ENCODE measurements at places on chromosomes 5 and 9.

DNA sequence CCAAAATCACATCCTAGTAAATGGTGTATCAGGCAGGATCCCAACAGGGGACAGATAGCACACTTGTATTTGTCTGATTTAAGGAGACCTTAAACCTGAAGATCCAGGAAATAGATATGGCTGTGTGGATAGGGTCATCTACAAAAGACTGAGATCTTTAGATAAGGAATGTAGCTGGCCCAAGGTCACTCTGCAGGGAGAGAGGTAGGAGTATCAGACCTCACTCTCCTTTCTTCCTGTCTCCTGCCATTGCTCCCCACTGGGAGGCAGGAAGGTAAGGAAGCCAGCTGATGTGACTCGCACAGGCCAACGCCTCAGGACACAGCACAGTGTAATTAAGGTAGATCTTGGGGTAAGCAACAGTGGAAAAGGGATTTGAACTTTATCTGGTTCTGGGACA is 85.8 kb downstream of the PLPPR1 start:
- DNase-seq = no peak

- DNase-seq = no peak
Measured at GRCh38 chr5:174222891-174223290, 177.4 kb downstream of the NSG2 start.

- no peak for DNase-seq
Measured at GRCh38 chr9:137823986-137824771, 53.4 kb upstream of the CACNA1B start.

DNA sequence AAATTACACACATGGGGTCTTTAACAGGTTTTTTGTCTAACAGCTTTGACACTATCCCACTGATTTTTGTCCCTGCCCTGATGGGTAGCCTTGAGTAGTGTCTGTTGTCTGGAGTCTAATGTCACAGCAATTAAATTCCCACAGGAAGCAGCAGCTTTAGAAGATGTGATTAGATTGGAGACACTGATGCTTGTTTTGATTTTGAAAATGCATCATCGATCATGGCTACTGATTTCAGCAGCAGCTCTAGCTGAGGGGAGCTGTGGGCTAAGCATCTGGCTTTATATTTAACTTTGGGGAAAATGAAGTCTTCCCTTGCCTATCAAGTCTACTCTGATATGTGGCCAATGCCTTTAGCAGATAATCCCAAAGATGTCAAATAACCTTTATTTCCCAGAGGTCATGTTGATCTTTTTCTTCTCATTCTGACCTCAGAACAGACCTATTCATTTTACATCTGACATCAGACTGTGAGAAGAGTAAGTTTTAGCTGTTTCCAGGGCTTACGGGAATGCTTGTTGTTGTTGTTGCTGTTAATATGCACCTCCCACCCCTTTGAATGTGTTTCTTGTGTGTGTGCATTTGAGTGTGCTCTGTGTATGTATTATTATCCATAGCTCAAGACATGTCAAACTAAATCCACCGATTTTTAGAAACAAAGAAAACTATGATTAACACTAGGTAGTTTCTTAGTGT is 704.9 kb upstream of the NUDT12 start:
- DNase-seq = no peak

GRCh38 chr5:97624886-97625285 is 441.8 kb upstream of the RIOK2 start:
- DNase-seq = no peak

GRCh38 chr5:173557123-173557903 is 59.1 kb downstream of the BOD1 start:
- DNase-seq = no peak

- no peak for DNase-seq
Measured at GRCh38 chr5:77743181-77743580, 33.0 kb downstream of the TBCA start.

DNA sequence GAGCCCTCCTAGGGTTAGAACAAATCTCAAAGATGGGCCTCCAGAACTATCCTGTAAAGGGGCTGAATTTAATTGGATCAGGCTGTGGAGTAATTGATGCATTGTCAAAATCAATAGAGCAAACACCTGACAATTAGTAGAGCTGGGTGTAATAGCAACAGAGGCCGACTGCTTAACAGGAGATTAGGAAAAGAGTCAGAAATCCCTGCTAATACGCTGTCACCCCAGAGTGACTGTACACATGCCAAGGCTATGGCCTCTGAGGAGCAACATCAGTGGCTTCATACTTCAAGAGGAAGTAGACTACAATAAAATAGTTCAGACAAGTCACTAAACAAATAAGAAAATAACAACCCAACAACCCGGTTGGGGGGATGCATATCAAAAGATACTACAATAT is 18.7 kb upstream of the GRPEL2 start:
- DNase-seq = no peak

DNA sequence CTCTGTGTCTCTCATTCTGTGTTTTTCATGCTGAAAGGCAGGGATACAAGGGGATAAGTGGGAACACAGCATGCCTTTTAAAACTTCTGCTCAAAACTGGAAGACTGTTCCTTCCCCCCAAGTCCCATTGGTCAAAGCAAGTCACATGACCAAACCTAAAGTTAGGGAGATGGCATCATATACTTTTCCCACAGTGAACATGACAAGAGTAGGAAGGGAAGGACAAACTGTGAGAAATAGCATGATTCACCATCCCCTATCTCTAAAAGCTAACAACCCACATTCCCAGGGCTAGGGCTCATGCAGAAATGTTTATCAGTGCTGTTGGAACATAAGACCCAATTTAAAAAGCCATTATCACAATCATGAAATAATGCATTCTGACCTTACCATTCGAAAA is 24.2 kb upstream of the SHISAL2B start:
- DNase-seq = no peak

GRCh38 chr5:148697180-148697808 is 43.0 kb upstream of the HTR4 start:
- DNase-seq = no peak

DNA sequence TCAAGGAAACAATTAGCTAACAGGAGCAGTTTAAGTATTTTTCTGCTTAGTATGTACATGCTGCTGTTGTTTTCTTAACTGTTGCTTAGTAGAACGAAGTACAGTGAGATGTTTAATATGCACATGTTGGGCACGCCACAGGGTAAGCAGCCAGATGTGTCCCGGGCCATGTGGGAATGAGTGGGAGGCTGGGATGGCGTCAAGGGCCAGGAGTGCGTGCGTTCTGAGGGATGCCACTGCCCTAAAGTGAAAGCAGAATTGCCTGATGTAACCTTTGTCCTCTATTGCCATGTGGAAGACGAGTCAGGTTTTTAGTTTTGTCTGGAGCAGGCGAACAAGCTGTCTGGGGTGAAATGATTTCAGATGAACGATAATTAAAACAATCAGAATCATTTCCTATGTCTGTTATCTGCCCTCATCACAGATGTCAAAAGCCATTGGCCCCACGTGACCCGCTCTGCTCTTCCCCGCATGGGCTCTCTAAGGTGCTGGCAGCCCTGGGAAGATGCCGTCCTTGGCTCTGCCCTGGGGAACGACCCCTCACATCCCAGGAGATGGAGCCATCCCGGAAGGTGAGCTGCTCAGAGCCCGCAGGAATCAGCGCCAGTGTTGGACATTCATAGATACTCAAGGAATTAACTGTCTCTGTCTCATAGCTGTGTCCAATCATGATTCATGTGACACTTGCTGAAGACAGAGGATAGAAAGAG is 356.6 kb upstream of the IRX4 start:
- DNase-seq = no peak

DNA sequence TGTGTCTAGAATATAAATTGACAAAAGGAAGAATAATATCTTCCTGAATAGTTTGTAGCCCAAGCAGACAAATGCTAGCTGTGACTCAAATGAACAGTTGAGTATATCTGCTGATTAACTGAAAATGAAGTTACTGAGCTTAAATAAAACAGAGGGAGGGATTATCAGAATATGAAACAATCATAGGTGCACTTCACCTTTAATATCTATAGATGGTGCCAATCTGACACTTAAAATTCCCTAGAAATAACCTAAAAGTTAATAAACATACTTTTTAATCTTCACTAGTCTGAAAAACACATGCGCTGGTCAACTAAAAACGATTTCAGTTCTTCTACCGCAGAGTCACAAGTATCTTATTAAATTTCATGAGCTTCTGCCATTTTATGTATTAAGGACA is 280.8 kb upstream of the RASA1 start:
- no peak for DNase-seq

- no peak for DNase-seq
Measured at GRCh38 chr5:91538179-91538578, 155.1 kb upstream of the ARRDC3 start.
